CD4-positive, alpha-beta T cell treated with Interleukin-2 at 100 ng/mL for 4 hours (primary cell): ENCODE measurements at places on chromosomes 3 and 15.

DNA sequence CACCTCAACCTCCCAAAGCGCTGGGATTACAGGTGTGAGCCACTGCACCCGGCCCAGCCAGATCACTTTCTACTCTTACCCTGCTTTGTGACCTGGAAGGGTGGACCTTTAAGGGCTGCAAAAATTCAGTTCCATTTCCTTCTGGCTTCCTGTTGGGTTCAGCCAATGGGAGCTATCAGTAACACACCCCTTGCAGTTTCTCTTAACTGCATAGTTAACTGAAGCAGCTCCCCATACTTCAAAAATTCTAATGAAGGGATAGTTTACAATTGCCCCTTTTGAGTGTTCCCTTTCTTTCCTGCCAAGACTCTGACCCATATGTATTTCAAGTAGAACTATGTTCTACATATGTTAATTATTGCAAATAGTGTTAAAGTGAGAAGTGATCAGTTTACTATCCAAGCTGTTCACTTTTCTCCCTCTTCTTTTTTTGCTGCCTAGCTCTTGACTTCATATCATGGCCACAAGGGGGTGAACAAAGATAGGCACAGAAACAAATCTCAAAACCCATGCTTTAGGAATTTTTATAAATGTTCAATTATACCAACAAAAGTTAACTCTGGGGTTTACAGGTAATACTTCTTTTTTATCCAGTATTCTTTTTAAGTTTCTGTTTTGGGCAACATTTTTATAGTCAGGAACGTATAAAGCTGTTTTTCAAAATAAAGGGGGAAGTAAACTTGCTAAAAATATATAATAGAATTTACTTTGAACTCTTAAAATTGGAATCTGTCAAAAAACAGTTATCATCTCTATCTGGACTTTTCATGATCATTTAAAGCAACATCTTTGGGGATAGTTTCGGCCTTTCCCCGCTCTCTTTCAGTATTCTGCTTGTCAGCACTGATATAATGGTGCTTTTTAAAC, 8.1 kb downstream of the PGBD4 start:
- peak; percentile 27 for DNase-seq

- DNase-seq = peak; percentile 6
Observed at GRCh38 chr3:143644370-143645089, 203.7 kb downstream of the SLC9A9 start.

DNA sequence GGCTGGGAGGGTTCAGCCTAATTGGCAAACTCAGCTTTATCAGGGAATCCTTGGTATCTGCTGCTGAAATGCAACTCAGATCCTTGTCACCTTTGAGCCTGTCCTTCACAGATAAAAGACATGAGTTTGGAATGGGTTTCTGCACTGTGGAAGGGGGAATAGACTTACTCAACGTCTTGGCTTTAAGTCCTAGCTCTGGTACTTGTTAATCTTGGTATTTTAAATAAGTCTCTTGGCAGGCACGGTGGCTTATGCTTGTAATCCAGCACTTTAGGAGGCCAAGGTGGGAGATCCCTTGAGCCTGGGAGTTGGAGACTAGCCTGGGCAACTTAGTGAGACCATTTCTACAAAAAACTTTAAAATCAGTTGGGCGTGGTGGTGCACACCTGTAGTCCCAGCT, 55.1 kb upstream of the ATOSA start:
- DNase-seq = no peak

DNA sequence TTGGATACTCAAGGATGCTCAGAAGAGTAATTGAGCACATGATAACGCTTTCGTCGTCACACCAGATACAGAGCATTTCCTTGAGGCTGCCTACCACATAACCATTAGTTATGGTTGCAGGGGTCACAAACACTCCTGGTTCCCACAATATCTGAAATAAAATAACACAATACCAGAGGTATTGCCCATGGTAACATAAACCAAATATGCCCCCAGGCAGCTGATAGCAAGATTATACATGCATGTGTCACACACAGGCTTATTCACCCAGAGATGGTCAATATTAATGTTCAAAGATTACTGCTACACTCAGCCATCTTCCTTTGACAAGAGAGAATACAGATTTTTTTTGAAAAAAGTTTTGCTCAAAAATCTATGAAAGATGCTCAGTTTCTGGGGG, 7.3 kb downstream of the RPL39L start:
- no peak for DNase-seq

DNA sequence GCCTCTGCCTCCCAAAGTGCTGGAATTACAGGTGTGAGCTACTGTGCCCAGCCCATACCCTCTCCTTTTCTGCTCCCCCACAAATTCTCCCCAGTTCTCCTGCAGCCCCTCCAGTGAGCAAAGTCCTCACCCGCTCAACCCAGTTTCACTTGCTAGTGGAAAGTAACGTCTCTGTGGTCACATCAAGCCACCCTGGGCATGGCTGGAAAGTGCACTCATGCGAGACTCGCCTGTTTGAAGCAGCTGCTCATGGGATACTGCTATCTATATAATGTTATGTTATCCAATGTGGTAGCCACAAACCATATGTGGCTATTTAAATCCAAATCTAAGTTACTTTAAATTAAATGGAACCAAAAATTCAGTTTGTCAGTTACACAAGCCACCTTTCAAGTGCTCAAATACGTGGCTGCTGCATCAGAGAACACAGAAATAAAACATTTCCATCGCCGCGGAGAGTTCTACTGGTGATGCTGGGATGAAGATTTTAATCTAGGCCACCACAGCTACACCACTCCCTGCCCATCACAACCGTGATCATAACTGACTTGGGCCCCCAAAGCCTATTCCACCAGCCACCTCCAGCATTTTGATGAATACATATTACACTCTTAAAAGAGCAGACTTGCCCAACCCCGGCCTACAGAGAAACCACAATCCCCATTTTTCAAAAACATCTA, 119.4 kb downstream of the LIPC start:
- DNase-seq = no peak
